ENCODE measurements at places on chromosomes 7 and 10. TPM values are rescaled to one million over a fixed set of nuclear protein-coding genes. Genes with fewer than 3 reads are reported as not detected.

DNA sequence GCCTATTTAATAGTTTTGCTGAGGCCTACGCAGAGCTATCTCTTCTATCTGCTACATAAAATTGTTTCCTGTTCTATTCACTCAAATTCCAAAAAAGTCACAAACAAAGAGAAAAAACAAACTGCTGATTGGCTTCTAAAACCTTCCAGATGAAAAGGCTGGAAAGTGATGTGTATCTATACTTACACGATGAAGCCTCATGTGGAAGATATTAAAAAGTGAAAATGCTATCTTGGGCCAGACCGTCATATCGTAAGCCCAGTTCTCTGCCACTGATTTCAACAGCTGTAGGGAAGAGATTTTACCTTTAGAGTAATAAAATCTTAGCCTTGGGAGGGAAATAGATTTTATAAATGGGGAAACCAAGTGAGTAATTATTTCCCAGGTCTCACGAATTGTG, 394.8 kb downstream of the KIF20B start:
- peaks cover 4% of the 10 kb centered on the region for H3K27me3 ChIP-seq
- no peaks in the 10 kb centered on the region for H3K4me1 ChIP-seq
- no peak for DNase-seq
- no peak overlapping the region for H3K4me3 ChIP-seq

DNA sequence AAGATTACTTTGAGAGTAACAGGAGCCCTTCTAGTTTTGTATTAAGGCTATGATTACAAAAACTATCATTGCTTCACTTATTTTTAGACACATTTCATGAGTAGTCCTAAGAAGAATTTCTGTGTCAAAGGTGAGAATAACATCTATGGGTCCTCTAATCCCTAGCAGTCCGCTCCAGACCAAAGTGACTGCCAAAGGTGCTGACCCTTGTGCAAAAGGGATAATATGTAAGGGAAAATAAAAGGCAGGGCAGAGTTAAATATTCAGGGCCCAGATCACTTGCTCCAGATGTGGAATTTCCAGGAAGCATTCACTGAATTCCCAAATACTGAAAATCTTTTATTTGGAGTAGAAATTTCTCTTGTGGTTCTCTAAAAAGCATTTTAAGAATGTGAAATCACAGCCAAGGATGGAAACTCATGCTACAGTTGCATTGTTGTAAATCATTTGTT, 29.3 kb downstream of the RHOBTB1 start:
- H3K36me3 ChIP-seq = no peaks in the 10 kb centered on the region
- no peak for DNase-seq
- H3K4me1 ChIP-seq = peaks cover 10% of the 10 kb centered on the region
- no peak overlapping the region for H3K27ac ChIP-seq

DNA sequence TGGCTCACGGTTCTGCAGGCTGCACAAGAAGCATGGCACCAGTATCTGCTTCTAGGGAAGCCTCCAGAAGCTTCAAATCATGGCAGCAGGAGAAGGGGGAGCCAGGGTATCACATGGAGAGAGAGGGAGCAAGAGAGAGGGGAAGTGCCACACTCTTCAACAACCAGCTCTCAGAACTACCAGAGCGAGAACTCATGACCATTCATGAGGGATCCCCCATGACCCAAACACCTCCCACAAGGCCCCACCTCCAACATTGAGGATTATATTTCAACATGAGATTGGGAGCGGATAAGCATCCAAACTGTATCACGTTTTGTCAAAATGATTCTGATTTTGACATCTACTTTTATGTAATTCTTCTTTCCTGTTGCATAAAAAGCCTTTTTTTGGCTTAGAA, 38.5 kb downstream of the CREM start:
- H3K4me1 ChIP-seq = no peaks in the 10 kb centered on the region
- no peak overlapping the region for H3K4me3 ChIP-seq
- no peaks in the 10 kb centered on the region for H3K27me3 ChIP-seq
- H3K27ac ChIP-seq = no peak overlapping the region

DNA sequence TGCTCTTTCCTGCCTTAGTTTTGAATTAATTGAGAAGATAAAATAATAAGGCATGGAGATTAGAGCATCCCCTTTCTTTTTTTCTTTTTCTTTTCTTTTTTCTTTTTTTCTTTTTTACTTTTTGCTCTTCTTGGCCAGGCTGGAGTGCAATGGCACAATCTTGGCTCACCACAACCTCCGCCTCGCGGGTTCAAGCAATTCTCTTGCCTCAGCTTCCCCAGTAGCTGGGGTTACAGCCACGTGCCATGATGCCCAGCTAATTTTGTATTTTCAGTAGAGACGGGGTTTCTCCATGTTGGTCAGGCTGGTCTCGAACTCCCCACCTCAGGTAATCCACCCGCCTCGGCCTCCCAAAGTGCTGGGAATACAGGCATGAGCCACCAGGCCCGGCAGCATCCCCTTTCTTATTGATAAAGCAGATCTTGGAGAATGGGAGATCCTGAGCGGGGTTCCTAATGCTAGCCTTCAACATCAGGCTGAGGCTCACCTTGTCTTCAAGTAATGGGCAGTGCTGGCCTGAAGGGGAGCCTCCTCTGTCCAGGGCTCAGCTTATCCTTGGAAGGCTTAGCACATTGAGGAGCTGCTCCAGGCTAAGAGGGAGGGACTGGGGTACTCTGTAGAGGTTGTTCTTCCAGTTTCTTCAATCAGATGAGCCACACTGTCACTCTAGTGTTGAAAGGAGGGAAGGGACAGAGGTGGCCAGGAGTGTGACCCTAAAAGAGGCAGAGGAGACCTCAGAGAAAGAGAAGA, 27.9 kb downstream of the GSTO2 start:
- H3K27me3 ChIP-seq = peaks cover 2% of the 10 kb centered on the region
- H3K4me1 ChIP-seq = peaks cover 23% of the 10 kb centered on the region
- H3K27ac ChIP-seq = no peak overlapping the region
- DNase-seq = no peak
- H3K36me3 ChIP-seq = no peaks in the 10 kb centered on the region
- no peak overlapping the region for H3K4me3 ChIP-seq

DNA sequence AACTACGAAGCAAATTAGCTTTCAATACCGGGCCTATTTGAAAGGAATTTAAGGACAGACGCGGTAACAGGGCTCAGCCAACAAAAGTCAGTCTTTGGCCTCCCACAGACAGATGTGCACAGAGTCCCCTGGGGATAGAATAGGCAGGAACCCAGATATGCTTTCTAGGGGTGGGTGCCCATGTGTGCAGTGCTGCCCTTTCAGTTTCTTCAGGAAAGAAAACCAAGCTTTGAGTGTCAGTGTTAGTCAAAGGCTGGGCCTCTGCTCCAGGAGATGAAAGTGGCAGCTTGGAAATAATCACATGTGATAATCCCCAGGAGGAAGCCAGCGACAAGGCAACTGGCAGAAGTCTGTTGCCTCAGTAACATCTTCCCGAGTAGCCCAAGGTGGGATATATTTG, 43.8 kb upstream of the CSTF2T start:
- no peak overlapping the region for H3K4me3 ChIP-seq
- peaks cover 2% of the 10 kb centered on the region for H3K27me3 ChIP-seq
- no peak for DNase-seq
- H3K36me3 ChIP-seq = no peaks in the 10 kb centered on the region

- no peak overlapping the region for H3K27ac ChIP-seq
- no peaks in the 10 kb centered on the region for H3K36me3 ChIP-seq
- no peaks in the 10 kb centered on the region for H3K27me3 ChIP-seq
- no peak overlapping the region for H3K4me3 ChIP-seq
- H3K4me1 ChIP-seq = no peaks in the 10 kb centered on the region
- no peak for DNase-seq
These were observed 312.6 kb upstream of the BMPER start for GRCh38 chr7:33592718-33593117.

DNA sequence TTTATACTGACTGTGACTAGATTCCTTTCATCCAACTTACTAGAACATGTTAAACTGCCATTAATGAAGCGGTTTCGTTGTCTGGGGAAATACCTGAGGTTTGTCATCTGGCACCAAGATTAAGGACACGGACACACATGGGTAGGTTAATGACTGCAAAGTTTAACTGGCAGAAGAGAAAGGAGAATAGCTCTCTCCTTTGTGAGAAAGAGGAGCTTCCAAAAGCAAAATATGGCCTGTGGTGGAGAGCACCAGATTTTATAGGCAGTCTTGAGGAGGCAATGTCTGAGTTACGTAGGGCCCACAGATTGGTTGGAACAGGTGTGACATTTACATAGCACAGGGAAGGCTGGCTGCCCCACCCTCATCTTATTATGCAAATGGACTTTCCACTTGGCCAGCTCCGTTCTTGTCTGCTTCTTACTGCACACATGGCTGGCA, 1193.0 kb upstream of the CELF2 start:
- H3K27ac ChIP-seq = no peak overlapping the region

DNA sequence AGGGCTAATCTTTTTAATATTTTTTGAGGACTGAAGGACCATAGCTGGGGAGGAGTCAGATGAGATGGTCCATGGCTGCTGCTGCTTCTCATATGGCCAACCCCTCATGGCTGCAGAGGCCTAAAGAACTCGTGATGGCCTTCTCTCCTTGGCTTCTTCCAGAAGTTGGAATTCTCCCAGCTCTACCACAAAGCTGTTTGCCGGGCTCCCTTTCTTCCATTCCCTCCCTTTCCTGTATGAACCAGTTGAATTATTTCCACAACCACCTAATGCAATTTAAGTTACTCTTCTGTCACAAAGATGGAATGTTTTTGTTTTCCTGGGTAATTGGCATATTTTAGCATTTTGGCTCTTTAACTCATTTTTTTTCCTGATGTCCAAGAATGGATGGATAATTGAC, 80.7 kb downstream of the PHTF2 start:
- DNase-seq = no peak
- H3K27ac ChIP-seq = no peak overlapping the region

DNA sequence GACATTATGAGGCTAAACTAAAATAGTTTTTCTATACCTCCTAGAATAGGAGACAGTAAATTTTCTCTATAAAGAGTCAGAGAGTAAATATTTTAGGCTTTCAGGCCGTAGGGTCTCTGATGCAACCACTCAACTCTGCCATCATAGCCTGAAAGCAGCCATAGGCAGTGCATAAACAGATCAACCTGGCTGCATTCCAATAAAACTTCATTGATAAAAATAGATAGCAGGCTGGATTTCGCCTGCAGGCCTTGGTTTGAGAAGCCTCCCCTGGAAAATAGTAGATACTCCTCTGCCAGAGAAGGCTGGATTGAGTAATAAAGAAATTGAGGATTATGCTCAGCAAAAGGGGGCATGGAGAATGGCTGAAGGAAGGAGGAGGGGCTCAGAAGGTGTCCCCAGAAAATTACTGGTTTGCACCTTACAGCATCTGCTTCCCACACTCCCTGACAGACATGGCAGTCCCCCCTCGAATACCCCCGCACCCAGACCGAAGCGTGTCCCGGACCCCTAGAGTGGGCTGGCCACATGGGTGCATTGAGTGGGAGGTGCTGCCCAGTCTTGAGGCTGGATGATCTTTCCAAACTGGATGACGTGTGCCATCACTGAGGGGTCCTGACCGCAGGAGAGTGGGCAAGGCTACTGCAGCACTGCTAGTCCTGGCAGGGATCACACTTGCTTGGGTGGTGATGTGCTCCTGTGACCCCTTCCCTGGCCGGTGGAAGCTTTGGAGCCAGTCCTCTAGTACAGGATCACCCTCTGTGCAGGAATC, 126.6 kb downstream of the PTPN20 start:
- H3K27ac ChIP-seq = no peak overlapping the region
- DNase-seq = no peak
- no peaks in the 10 kb centered on the region for H3K27me3 ChIP-seq
- H3K4me3 ChIP-seq = no peak overlapping the region
- H3K36me3 ChIP-seq = no peaks in the 10 kb centered on the region

GRCh38 chr10:101287997-101288635, 58.9 kb upstream of the LBX1 start:
- H3K4me1 ChIP-seq = peaks cover 15% of the 10 kb centered on the region
- no peak overlapping the region for H3K4me3 ChIP-seq
- no peak for DNase-seq

DNA sequence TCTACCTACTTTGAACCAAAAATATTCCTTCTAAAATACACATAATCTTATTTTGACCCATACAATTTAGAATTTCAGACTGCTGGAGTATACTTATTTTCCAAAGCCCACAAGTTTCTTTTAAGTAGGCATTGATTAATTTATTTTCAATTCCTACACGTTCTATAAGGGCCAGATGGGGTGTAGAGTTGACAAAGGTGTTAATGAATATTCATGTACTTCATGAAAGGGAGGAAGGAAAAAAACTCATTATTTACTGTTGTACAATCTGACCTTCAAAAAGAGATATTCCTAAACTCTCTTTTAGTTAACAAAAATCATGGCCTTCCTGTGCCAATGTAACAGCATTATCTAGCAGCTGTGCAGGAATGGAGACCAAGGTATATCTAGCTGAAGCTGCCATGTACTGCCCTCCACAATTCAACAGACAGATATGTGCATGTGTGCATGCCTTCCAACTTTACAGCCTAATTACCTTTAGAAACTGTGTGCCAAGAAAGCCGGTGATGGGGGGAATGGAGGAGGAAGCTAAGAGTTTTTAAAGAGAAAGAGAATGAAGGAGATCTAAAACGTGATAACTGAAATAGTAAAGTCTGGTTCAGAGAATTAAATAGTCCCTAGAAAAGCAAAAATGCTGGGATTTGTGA, 108.9 kb downstream of the UPF2 start:
- no peaks in the 10 kb centered on the region for H3K27me3 ChIP-seq
- H3K4me3 ChIP-seq = no peak overlapping the region
- peaks cover 29% of the 10 kb centered on the region for H3K36me3 ChIP-seq
- no peak overlapping the region for H3K27ac ChIP-seq

MOGAT3 gene
- not detected for total RNA-seq

OR9A2 gene
- total RNA-seq = not detected

PHKG1 gene
- total RNA-seq = 2.9 TPM

CALML5 gene
- not detected for total RNA-seq
